Upper lobe of left lung (tissue), 6 donors: ENCODE measurements at places on chromosomes 12 and 14. TPM values are rescaled to one million over a fixed set of nuclear protein-coding genes. Genes with fewer than 3 reads are reported as not detected.

The TAS2R43 gene
- 0.52 TPM for total RNA-seq

DNA sequence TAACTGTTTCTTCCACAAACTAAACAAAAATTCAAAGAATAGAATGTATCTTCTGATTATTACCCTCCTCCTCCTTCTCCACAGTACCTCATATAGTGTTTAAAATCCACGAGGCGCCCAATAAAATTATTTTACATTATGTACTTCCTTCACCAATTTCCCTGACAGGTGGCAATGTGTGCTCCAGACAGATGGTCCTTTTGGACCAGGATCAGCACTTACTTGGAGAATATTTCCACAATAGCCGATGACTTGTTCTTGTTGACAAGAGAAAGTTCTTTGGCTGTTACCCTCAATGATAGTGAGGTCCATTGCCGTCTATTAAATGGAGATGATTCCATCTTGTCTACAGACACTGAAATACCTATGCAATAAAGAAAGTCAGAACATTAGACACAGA is 34.9 kb downstream of the LIMA1 start:
- no peak overlapping the region for H3K27ac ChIP-seq
- no peak for DNase-seq
- H3K36me3 ChIP-seq: no peaks in the 10 kb centered on the region
- H3K4me1 ChIP-seq: peaks cover 14% of the 10 kb centered on the region

The LTBR gene
- total RNA-seq: 84.9 TPM

The RPS6KL1 gene
- 29.3 TPM for total RNA-seq

The NRL gene
- total RNA-seq: 9.8 TPM

The B3GNT4 gene
- total RNA-seq: 0.24 TPM

GRCh38 chr14:59283361-59283760 is 94.9 kb downstream of the DAAM1 start:
- H3K27me3 ChIP-seq: no peaks in the 10 kb centered on the region
- DNase-seq: no peak
- no peak overlapping the region for H3K4me3 ChIP-seq
- no peaks in the 10 kb centered on the region for H3K36me3 ChIP-seq
- no peak overlapping the region for H3K27ac ChIP-seq
